ENCODE measurements at places on chromosomes 3 and 15. TPM values are rescaled to one million over a fixed set of nuclear protein-coding genes. Genes with fewer than 3 reads are reported as not detected.

- DNase-seq, result no peak
These were observed 406 bp upstream of the RASA2 start for GRCh38 chr3:141486496-141486745.

GRCh38 chr3:133674290-133674919 is 12.7 kb upstream of the TOPBP1 start:
- DNase-seq, result no peak

- DNase-seq, result no peak
These were observed 69.4 kb downstream of the B3GALNT1 start for GRCh38 chr3:161035711-161036110.

GRCh38 chr15:46732060-46732459 is 985.2 kb upstream of the SEMA6D start:
- no peak for DNase-seq

DNA sequence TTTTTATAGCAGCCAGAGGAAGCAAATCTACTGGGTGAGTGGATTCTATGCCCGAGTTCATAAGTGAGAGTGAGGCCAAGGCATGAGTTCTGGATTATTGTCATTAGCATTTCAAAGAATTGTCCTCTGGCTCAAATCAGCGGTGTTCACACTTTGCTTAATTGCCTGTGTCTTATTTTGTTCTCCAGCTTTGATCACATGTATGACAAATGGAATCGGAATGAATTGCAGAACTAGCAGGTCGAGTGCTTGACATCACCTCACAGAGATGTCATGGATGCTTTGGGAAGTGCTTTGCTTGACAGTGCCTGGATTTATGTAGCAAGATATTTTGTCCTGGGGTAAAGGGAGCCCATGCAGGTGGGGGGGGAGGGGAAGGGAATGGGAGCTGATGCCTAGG is 68.0 kb downstream of the SH3GL3 start:
- no peak for DNase-seq

Gene RNF13
- total RNA-seq, result 94.5 TPM

DNA sequence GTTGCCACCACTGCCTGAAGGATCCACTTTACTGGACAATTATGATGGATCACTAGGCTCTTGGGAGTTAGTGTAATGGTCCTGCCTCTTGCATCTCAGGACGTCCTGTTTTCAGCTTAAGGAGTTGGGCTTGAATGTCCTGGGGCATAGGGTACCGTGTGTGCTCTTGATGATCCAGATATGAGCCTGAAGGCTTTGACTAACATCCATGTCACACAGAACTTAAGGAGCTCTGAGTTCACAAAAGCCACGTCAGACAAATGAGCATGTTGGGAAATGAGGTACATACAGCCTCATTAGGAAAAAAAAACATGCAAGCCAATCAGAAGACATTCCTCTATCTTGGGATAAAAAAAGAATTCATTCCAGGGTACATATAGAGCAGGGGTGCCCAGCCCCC is 40.8 kb downstream of the CA12 start:
- no peak for DNase-seq

Gene CLDN1
- not detected for total RNA-seq

DNA sequence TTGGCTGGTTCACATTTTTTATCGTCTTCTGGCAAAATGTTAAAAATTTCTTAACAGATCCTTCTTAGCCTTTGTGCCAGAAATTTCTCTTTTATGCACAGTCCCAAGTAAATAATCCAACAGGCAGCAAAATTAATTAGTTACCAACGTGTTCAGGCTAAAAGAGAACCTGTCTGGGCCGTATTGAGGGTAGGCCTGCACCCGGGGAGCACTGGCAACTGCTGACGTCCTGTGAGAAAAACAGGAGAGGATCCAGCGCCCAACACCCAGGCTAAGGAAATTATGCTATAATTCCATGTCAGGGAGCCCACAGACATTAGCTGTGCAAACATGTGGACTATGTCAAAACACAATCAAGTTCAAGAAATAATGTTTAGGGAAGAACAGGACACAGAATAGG is 30.7 kb upstream of the CSTA start:
- DNase-seq, result no peak

Gene C3orf52
- not detected for total RNA-seq

Gene GABRA5
- 159 TPM for total RNA-seq

Gene PDCD7
- total RNA-seq, result 29.5 TPM

Gene ZKSCAN7
- 3.2 TPM for total RNA-seq

- no peak for DNase-seq
These were observed 587 bp downstream of the WDR49 start for GRCh38 chr3:167653155-167653554.

GRCh38 chr15:77864211-77865105 is 213.1 kb downstream of the TBC1D2B start:
- no peak for DNase-seq

DNA sequence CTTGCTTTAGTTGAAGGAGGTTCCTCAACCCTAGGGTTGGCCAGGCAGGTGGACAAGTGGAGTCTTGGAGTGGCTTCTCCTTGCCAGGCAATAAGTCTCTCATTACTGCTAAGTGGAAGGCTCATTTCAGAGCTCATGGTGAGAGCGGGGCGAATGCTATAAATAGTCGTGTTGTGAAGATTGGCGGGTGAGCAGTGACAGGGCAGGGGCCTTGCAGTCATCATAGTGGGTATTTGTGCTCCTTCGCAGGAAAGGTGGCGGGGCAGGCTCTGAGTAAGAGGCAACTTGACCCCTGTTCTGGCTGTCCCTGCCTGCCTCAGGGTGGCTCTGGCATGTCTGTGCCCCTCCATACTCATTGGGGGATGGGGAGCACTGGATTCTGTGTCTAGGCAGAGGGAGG is 8.7 kb upstream of the GRM2 start:
- DNase-seq, result no peak

- DNase-seq, result no peak
These were observed 2.4 kb downstream of the SIAH2 start for GRCh38 chr3:150760431-150761200.

DNA sequence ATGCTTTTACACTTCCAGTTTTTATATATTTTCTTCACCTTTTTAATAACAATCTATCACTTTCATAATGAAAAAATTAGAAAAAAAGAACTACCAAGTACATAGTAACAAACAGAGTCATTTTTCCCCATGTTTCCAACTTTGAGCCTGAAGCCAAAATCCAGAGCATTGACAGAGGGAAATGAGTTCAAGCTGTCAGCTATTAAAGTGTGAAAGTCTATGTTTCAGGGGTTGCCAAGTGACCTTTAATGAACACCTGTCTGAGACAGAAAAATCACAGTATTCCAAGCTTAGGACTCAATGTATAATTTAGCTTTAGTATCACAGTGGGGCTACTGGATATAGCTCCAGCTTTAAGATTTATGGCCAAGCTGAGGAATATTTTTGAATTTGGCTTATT is 128.3 kb upstream of the GADL1 start:
- DNase-seq, result no peak

- peak; percentile 70 for DNase-seq
These were observed 97.3 kb downstream of the NPAP1 start for GRCh38 chr15:24772686-24773373.

GRCh38 chr3:194689493-194689944 is 3.8 kb downstream of the FAM43A start:
- DNase-seq, result no peak

DNA sequence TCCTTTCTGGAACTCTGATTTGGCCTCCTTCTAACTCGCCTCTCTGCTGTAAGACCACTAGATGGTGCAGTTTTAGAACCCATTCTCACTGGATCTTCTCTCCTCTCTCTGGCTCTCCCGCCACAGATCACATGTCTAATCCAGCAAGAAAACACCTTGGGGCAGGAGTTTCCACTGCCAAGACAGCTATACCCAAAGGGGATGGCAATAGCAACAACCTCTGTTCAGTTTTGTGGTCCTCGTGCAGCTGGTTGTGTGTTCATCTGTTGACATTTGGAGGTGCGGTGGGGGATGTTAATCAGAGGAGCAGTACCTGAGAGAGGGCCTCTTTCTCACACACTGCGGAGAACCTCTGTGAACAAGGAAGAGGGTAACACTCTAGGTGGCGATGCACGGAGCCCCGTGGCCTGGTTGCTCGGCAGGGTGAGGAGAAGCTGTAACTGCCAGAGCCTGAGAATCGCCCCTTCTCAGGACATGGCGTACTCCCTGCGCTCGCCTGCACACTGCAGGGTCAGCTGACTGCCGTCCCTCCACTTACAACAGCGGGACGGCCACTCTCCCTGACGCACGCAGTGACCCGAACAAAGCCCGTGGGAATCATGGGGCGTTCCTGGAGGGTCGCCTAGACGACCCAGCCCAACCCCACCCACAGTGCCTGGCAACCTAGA is at the start of gene TEX55:
Gene TEX55, plus strand, starts transcription at position 666 of the 668 bp plus-strand sequence. CDS start 25 bp downstream, outside the sequence.
- peak; percentile 1 for DNase-seq

DNA sequence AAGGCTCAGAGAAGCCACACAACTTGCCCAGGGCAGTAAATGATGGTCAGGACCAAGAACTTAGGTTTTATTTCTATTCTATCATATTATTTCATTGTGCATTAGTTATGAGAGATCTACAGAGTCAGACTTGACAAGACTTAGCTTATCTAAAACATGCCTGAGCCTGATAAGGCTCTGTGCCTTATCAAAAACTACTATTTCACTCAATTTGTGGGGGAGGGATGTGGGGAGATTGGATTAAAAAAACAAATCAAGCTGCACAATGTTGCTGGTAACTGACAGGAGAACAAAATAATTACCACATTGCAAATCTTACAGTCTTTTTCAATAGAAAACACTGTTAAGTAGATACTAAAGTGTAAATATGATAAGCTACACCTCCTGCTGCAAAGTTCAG is 16.0 kb downstream of the HACD2 start:
- DNase-seq, result no peak

Gene ALCAM
- 0.49 TPM for total RNA-seq

Gene P2RY13
- not detected for total RNA-seq

- DNase-seq, result no peak
These were observed 1.5 kb upstream of the CA12 start for GRCh38 chr15:63382966-63383710.

Gene WDR93
- 0.64 TPM for total RNA-seq

DNA sequence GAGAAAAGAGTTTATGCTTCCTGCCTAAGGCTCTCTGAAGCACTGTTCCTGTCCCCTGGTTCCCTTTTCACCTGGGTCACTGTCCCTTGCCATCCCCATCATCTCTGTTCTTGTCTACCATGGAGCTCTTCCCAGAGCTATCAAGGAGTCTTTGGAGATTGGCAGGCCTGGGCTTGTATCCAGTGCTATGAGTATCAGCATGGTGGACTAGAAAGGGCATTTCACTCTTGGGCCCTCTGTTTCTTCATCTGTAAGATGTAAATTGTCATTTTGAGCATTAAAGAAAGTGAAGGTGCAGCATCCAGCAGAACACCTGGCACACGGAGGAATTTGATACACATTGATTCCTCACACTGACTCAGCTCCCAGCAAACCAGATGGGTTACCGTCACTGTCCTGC is 388.2 kb downstream of the CACNA2D3 start:
- no peak for DNase-seq

Gene CFAP20DC
- total RNA-seq, result 2.2 TPM
